A549 treated with Mapracorat at 1 μM for 4 hours (cell line): ENCODE measurements at places on chromosomes 6 and 20. TPM values are rescaled to one million over a fixed set of nuclear protein-coding genes. Genes with fewer than 3 reads are reported as not detected.

UBE2J1 gene
- total RNA-seq: 12.5 to 16.9 TPM (median 15.3 TPM) in 5 replicates

WFDC5 gene
- total RNA-seq: not detected in 5 replicates

DNMT3B gene
- total RNA-seq: 3.3 to 4.6 TPM (median 4.2 TPM) in 5 replicates

TCFL5 gene
- 3.4 to 5.0 TPM (median 4.7 TPM) in 5 replicates for total RNA-seq

TREM2 gene
- total RNA-seq: not detected in 5 replicates

SLC22A16 gene
- total RNA-seq: not detected in 5 replicates

SSTR4 gene
- total RNA-seq: 0.18 to 0.48 TPM (median 0.28 TPM) in 5 replicates

CRISP3 gene
- not detected in 5 replicates for total RNA-seq

DSE gene
- 14.6 to 15.7 TPM (median 15.1 TPM) in 5 replicates for total RNA-seq

PDE10A gene
- 23.4 to 29.8 TPM (median 27.4 TPM) in 5 replicates for total RNA-seq

CST4 gene
- not detected in 5 replicates for total RNA-seq

PROKR2 gene
- not detected in 5 replicates for total RNA-seq

EPPIN gene
- not detected in 5 replicates for total RNA-seq

MAK gene
- total RNA-seq: 0.08 to 0.24 TPM (median 0.13 TPM) in 5 replicates

BPIFB1 gene
- total RNA-seq: 0.10 to 0.17 TPM in 2 of 5 replicates, not detected in the others

HLA-DPB1 gene
- total RNA-seq: not detected in 5 replicates

CARMIL1 gene
- 6.7 to 9.1 TPM (median 7.5 TPM) in 5 replicates for total RNA-seq

MAFB gene
- 0.11 to 0.23 TPM (median 0.13 TPM) in 5 replicates for total RNA-seq

RIMS1 gene
- not detected in 5 replicates for total RNA-seq

MACROD2 gene
- total RNA-seq: 0.29 to 0.75 TPM (median 0.58 TPM) in 5 replicates

HLA-DOB gene
- total RNA-seq: 0.11 to 0.20 TPM in 2 of 5 replicates, not detected in the others

SCRT2 gene
- total RNA-seq: 0.08 TPM in 1 of 5 replicates, not detected in the others

LTB gene
- 0.35 to 0.88 TPM (median 0.51 TPM) in 5 replicates for total RNA-seq

BMP2 gene
- total RNA-seq: 0.20 to 0.45 TPM (median 0.33 TPM) in 5 replicates

FAM135A gene
- 10.1 to 16.2 TPM (median 14.0 TPM) in 5 replicates for total RNA-seq

PHACTR1 gene
- not detected in 5 replicates for total RNA-seq

CLVS2 gene
- total RNA-seq: 0.11 to 0.34 TPM (median 0.20 TPM) in 5 replicates

IL20RA gene
- not detected in 5 replicates for total RNA-seq

BAK1 gene
- 36.4 to 45.2 TPM (median 43.4 TPM) in 5 replicates for total RNA-seq

PDYN gene
- total RNA-seq: 0.09 TPM in 1 of 5 replicates, not detected in the others

MDN1 gene
- total RNA-seq: 9.6 to 14.0 TPM (median 12.4 TPM) in 5 replicates

TREML4 gene
- not detected in 5 replicates for total RNA-seq

ATP6V1G2 gene
- total RNA-seq: 0.35 to 0.98 TPM (median 0.50 TPM) in 5 replicates

POM121L2 gene
- not detected in 5 replicates for total RNA-seq

OR2J3 gene
- total RNA-seq: not detected in 5 replicates

BPI gene
- not detected in 5 replicates for total RNA-seq

SNTA1 gene
- 9.1 to 12.4 TPM (median 10.9 TPM) in 5 replicates for total RNA-seq
